Progenitor cell of endocrine pancreas (in vitro differentiated cells): ENCODE measurements at places on chromosomes 11 and 22. TPM values are rescaled to one million over a fixed set of nuclear protein-coding genes. Genes with fewer than 3 reads are reported as not detected.

DNA sequence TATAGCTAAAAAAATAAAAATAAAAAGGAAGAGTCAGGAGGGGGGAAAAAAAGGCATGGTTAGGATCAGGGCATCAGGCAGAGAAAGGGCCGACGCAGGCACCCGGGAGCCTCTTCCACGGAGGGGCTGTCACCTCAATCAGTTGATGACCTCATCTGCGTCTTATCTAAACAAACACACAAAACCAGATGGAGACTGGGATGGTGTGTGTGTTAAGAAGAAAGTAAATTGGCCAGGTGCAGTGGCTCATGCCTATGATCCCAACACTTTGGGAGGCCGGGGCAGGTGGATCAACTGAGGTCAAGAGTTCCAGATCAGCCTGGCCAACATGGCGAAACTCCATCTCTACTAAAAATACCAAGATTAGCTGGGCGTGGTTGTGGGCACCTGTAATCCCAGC, 63.6 kb downstream of the DHCR7 start:
- DNase-seq = no peak

GRCh38 chr11:64148226-64148916, 17.5 kb downstream of the MACROD1 start:
- DNase-seq = peak; percentile 78

- DNase-seq = no peak
These were observed 373.2 kb downstream of the DDX10 start for GRCh38 chr11:109037856-109038780.

DNA sequence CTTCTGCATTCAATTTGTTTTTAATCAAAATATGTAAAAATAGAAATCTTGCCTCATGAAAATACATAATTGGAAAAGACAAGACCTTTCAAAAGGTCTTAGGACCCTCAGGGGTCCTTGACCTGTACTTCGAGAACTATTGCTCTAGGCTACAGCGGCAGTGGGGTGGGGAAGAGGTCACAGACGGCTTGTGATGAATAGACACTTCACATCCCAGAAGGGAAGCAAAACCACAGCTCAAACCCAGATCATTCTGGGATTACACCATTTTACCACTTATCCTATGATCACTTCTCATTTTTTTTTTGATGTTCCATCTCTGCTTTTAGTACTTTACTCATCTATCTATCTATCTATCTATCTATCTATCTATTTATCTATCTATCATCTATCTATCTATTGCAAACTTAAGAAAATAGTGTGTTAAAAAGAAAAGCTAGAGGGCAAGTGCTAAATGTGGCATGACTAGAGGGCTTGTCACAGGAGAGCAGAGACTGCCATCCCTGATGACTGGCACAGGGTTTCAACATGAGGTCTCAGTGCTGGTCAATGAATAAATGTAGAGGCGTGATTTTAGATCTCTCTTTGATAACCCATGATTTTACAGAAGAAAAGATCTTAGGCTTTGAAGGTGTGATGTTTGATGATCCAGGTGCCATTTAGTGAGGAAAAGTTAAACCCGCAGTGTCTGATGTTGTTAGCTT, 37.1 kb downstream of the RNF141 start:
- no peak for DNase-seq

DNA sequence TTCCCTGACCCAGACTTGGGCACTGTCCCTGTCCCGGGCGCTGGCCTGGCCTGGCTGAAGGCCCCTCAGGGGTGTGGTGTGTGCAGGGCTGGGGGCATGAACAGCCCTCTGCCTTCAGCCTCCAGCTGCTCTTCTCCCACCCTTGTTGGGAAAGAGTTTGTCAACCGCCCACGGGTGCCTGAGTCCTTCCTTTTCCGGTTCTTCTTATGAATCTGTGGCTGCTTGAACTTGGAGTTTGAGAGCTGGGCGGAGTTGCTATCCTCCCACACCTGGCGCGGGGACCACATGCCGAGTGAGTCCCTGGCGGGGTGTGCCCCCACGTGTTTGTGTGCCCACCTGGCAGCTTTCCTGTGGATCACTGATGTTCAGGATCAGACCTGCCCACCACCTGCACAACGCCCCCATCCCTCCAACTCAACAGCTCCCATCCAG, 13.4 kb downstream of the NFAM1 start:
- no peak for DNase-seq

DNA sequence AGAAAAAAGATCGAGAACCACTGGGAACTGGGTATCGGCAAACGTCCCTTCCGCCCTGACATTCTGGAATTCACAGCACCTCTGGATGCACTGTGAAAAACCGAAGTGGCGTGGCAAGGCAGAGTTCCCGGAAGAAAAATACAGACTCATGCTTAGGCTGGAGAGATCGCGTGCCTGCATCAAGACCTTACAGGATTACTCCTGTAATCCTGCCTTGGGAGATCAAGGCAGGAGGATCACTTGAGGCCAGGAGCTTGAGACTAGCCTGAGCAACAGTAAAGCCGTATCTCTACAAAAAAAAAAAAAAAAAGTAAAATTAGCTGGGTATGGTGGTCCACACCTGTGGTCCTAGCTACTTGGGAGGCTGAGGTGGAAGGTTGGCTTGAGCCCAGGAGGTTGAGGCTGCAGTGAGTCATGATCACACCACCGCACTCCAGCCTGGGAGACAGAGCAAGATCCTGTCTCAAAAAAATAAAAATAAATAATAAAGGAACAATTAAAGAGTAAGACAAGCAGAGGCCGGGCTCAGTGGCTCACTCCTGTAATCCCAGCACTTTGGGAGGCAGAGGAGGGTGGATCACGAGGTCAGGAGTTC, 19.9 kb upstream of the TEF start:
- no peak for DNase-seq

DNA sequence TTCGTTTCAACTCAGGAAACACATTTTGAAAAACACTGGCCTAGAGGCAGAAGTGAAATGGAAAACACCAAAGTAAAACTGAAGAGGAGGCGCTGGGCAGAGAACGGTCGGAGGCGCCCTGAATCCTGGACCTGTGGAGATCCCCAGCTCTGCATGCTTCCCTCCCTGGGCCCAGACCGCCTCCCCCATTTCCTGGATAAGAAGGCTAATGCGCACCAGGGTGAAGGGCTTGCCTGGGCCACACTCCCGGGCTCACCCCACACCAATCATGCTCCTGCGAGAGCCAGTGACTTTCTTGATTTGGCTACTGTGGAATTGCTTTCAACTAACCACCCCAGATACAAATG, 167.1 kb downstream of the CRYBB2 start:
- no peak for DNase-seq

DNA sequence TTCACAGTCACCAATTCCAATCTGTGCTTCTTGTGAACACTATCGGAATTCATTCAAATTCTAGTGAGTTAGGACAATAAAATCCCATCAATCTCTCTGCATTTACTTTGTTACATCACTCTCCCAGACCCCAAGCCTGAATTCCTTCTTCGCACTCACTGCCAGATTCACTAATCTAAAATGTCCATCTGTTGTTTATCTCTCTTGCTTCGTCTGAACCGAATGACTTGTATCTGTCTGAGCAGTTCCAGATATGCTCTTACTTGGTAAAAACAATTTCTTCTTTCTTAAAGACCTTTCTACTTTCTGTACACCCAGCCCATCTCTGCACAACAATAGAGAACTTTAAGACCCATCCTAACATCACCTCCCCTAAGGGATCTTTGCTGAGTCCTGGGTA, 7.0 kb downstream of the MMP10 start:
- DNase-seq = no peak

DNA sequence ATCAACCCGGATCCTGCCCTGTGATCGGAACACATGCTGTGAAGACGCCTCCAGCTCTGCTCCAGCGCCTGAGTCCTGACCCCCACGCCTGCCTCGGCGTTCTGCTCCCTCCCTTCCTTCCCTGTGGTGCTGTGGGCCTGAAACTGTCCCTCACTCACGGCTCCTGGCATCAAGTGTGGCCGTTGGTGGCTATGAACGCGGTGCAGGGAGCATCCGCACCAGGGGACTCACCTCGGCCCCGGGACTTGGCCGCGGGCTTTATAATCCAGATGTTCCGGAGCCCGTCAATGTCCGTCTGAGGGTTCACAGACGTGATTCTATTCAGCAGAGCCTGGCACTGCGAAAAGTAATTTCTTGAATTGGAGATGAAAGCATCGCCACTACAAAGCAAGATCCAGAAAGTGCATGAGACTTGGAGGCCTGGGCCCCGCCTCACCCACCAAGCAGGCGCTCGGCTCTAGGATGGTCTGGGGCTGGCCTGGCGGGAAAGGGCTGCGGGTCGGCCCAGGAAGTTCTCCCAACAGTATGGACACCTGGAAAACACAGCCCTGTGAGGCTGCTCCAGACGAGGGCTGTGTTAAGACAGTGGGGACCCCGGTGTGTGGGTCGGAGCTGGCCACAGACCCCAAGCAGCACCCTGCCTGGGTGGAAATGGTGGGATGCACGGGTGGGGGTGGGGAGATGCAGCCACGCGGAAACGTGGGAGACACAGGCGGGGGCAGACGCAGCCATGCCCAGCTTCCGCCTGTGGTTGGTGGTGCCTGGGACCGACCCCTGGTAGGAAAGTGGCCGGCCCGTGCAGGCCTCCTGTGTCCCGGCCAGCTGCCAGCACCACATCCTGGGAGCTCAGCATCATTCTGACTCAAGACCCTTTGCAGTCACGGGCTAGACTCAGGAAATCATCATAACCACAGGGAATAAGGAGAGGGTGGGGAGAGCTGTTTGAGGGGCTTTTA, 21.8 kb upstream of the IL17REL start:
- no peak for DNase-seq

DNA sequence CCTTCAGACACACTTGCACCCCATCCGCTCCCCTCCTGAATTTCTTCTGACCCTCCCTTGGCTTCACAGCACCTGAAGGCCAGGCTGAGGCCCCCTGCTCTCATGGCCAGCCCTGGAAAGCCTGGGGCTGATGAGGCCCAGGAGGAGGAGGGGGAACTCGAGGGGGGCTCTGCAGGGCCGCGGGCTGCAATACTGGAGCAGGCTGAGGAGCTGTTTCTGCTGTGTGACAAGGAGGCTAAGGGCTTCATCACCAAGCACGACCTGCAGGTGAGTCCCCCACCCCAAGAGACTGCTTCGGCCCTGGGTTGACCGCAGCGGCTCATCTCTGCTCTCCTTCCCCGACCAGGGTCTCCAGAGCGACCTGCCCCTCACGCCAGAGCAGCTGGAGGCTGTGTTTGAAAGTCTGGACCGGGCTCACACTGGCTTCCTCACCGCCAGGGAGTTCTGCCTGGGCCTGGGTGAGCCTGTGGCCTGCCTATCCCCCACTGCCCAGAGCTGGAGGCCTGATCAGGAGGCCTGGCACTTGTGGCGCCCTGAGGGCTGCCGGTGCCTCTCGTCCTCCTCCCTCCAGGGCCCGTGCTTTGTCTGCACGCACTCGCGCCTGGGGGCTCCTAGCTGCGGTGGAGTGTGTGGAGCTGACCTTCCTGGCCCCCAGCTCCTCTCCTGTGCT, 922 bp downstream of the CRACR2B start:
- no peak for DNase-seq

- no peak for DNase-seq
These were observed 129.9 kb downstream of the NAV2 start for GRCh38 chr11:19842505-19842904.

GRCh38 chr11:128688896-128689546, 4.9 kb upstream of the FLI1 start:
- no peak for DNase-seq

DNA sequence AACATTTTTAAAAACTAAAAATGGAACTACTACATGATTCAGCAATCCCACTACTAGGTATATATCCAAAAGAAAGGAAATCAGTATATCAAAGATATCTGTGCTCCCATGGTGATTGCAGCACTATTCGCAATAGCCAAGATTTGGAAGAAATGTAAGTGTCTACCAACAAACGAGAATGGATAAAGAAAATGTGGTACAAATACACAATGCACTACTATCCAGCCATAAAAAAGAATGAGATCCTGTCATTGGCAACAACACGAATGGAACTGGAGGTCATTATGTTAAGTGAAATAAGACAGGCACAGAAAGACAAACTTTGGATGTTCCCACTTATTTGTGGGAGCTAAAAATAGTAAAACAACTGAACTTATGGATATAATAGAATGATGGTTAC, 575.9 kb upstream of the CCDC90B start:
- no peak for DNase-seq

Gene E2F8
- 9.2 and 9.4 TPM in 2 replicates for total RNA-seq

Gene POU2AF2
- not detected in 2 replicates for total RNA-seq
